ENCODE measurements at places on chromosomes 2 and 18. TPM values are rescaled to one million over a fixed set of nuclear protein-coding genes. Genes with fewer than 3 reads are reported as not detected.

The RAX gene
- not detected for total RNA-seq

The HSBP1L1 gene
- total RNA-seq, result 2.2 TPM

The THSD7B gene
- 31.3 TPM for total RNA-seq

The MPP4 gene
- 0.63 TPM for total RNA-seq

The C2orf15 gene
- 1.6 TPM for total RNA-seq

The EML6 gene
- total RNA-seq, result 23.8 TPM

The GAD1 gene
- 162 TPM for total RNA-seq

The CDH20 gene
- total RNA-seq, result 5.9 TPM

The GAL3ST2 gene
- total RNA-seq, result 1.3 TPM
